ENCODE measurements at places on chromosomes 3 and 15. TPM values are rescaled to one million over a fixed set of nuclear protein-coding genes. Genes with fewer than 3 reads are reported as not detected.

TIGIT gene
- not detected for total RNA-seq

FEZF2 gene
- total RNA-seq = not detected

MCCC1 gene
- 19.7 TPM for total RNA-seq

- H3K27me3 ChIP-seq = peaks cover 9% of the 10 kb centered on the region
- H3K36me3 ChIP-seq = no peaks in the 10 kb centered on the region
- DNase-seq = no peak
- no peak overlapping the region for H3K27ac ChIP-seq
- no peak overlapping the region for H3K4me3 ChIP-seq
Observed at GRCh38 chr15:51156957-51157356, 62.3 kb upstream of the TNFAIP8L3 start.

DNA sequence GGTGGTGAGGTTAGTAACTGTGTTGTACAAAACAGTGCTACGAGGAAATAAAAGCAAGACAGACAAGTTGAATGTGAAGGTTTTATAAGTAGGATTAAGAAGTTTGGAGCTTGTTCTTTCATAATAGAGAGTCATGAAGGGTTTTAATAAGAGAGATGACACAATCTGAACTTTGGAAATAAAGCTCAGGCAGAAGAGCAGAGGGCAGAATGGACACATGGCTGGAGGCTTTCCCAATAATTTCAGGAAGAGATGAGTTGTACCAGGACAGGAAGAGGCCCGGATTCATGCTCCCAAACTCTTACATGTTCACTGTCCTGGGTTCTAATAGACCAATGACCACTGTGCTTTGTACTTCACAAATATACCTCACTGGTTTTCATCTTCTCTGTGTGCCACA lies 194.8 kb downstream of the SLC9A9 start:
- H3K27ac ChIP-seq = no peak overlapping the region
- DNase-seq = no peak
- H3K4me3 ChIP-seq = no peak overlapping the region
- no peaks in the 10 kb centered on the region for H3K4me1 ChIP-seq

DNA sequence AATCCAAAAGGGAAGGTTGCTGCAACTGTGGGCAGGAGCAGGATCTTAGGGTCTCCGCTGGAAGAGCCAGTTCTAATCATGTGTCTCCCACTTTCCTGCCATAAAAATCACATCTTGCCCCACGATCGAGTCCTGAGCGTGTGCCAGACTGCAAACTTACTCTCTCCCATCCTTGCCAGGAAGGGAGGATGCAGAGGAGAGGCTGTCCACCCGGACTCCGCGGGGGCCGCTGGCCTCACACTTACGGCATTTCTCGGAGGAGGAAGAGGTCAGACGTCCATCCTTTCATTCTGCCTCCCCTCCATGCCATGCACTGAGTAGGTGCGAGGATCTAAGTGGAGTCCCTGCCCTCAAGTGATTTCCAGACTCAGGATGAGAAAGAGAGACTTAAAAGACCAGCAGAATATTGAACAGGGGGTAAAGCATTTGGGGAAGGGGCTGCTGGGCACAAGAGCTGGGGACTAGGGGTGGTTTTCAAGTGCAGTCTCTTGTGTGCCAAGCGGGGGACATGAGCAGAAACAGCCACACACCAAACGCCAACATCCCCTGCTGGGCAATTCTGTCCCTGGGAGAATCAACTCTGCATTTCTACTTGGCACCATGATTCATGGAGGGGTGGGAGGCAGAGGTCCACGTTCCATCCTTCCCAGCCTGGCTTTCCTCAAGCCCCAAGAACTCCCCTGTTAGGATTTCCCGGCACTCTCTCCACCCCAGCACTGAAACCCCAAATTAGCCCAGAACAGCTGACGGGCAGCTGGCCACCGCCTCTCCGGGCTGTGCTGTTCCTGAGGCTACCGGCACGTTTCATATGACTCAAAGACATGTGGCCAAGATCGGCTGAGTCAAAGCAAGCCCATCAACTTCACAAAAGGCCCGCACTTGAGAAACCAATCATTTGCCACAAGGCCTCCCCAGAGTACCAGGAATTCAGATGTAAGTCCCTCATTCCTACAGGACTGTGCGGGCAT lies 11.6 kb downstream of the OXTR start:
- H3K4me3 ChIP-seq = no peak overlapping the region
- no peak overlapping the region for H3K27ac ChIP-seq
- no peaks in the 10 kb centered on the region for H3K36me3 ChIP-seq
- no peaks in the 10 kb centered on the region for H3K4me1 ChIP-seq

DNA sequence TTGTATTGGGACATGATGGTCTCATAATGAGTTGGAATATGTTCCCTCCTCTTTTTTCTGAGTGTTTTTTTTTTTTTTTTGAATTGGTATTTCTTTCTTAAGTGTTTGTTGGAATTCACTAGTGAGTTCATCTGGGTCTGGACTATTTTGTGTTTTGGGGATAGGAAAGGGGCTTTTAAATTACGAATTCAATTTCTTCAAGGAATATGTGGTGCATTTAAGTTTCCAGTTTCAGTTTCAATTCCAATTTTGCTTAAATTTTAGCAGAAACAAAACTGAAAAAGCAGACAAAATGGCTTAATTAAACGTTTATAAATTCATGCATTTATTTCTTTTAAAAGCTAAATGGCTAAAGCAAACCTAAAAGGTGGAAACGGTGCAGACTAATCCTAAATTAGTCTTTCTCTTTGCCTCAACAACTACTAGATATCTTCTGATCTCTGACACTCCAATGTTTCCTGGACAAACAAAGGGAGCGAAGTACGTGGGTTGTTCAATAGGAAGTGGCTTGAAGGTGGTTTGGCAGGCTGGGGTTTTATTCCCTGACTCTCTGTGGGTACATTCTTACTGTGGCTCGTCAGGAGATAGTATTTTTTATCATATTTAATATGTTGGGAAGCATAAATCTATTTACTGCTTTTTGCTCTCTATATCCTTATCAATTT lies 50.0 kb upstream of the CORO2B start:
- no peaks in the 10 kb centered on the region for H3K36me3 ChIP-seq
- H3K4me1 ChIP-seq = peaks cover 7% of the 10 kb centered on the region
- no peak overlapping the region for H3K4me3 ChIP-seq
- H3K27me3 ChIP-seq = peaks cover 2% of the 10 kb centered on the region
- DNase-seq = peak; percentile 70

GRCh38 chr3:46923559-46924350 lies 46.2 kb downstream of the PTH1R start:
- peaks cover 19% of the 10 kb centered on the region for H3K4me1 ChIP-seq
- H3K27ac ChIP-seq = no peak overlapping the region
- H3K36me3 ChIP-seq = peaks cover 8% of the 10 kb centered on the region
- H3K4me3 ChIP-seq = no peak overlapping the region
- DNase-seq = peak; percentile 53

DNA sequence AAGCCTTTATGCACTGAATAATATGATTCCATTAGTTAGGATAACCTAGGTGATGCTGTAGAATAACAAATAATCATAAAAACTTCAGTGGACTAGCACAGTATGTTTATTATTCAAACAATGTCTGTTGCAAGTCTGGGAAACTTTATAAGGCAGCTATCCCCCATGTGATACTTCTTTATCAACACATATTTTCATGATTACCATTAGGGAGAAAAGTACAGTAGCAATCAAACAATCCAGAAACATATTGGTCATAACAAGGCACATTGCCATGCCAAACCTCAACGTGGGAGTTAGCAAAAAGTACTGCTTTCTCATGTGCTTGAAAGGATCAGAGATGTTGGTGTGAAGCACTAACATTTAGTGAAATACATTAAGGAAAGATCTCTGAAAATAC lies 35.5 kb downstream of the EOMES start:
- no peak overlapping the region for H3K27ac ChIP-seq
- H3K4me3 ChIP-seq = no peak overlapping the region
- no peak for DNase-seq
- H3K27me3 ChIP-seq = no peaks in the 10 kb centered on the region
- no peaks in the 10 kb centered on the region for H3K36me3 ChIP-seq

GRCh38 chr3:141738022-141738890 lies at the start of gene RNF7:
Gene RNF7 (plus strand): TSS chr3:141738298. CDS start chr3:141738342, 44 bp downstream.
- peak; percentile 96 for DNase-seq
- peak within 1 kb of the TSS; percentile 72 for H3K27ac ChIP-seq
- peaks cover 19% of the 10 kb centered on the region for H3K4me1 ChIP-seq
- no peaks in the 10 kb centered on the region for H3K36me3 ChIP-seq
- peak within 1 kb of the TSS; percentile 39 for H3K4me3 ChIP-seq
